Activated CD8-positive, alpha-beta T cell treated with anti-CD3 and anti-CD28 coated beads, Interleukin-2, amount 10 ng/mL, durations not matched to agents 7 days and 5 days (primary cell): ENCODE measurements at places on chromosomes 16 and 17. TPM values are rescaled to one million over a fixed set of nuclear protein-coding genes. Genes with fewer than 3 reads are reported as not detected.

The KRT23 gene
- total RNA-seq: not detected

The TBKBP1 gene
- 2.4 TPM for total RNA-seq

The EPOP gene
- 11.4 TPM for total RNA-seq

The PTX4 gene
- not detected for total RNA-seq

The RGS11 gene
- not detected for total RNA-seq

The WFIKKN1 gene
- 0.68 TPM for total RNA-seq

The IST1 gene
- total RNA-seq: 155 TPM

The C17orf113 gene
- total RNA-seq: 0.16 TPM

The ALOXE3 gene
- not detected for total RNA-seq

The CDH1 gene
- not detected for total RNA-seq

The GUCY2D gene
- total RNA-seq: not detected

The PRAC2 gene
- total RNA-seq: not detected

The ADAMTS18 gene
- not detected for total RNA-seq

The CHST5 gene
- not detected for total RNA-seq

The GCGR gene
- not detected for total RNA-seq

The KLHL10 gene
- not detected for total RNA-seq

The ZNF469 gene
- total RNA-seq: 0.83 TPM

The CACNA1H gene
- 0.57 TPM for total RNA-seq

The MILR1 gene
- 2.3 TPM for total RNA-seq

The CDK3 gene
- 6.4 TPM for total RNA-seq

The TIGD7 gene
- total RNA-seq: 5.6 TPM

The MC1R gene
- 5.0 TPM for total RNA-seq

The BTBD17 gene
- total RNA-seq: not detected

The ADORA2B gene
- total RNA-seq: 2.9 TPM

The KRTAP2-3 gene
- not detected for total RNA-seq

The CLEC16A gene
- 32.8 TPM for total RNA-seq

The CNGB1 gene
- total RNA-seq: not detected

The CENPV gene
- total RNA-seq: 36.4 TPM
